ENCODE measurements at places on chromosomes 7 and 10.

- DNase-seq = no peak
Observed at GRCh38 chr10:71784679-71785272, 11.5 kb upstream of the VSIR start.

DNA sequence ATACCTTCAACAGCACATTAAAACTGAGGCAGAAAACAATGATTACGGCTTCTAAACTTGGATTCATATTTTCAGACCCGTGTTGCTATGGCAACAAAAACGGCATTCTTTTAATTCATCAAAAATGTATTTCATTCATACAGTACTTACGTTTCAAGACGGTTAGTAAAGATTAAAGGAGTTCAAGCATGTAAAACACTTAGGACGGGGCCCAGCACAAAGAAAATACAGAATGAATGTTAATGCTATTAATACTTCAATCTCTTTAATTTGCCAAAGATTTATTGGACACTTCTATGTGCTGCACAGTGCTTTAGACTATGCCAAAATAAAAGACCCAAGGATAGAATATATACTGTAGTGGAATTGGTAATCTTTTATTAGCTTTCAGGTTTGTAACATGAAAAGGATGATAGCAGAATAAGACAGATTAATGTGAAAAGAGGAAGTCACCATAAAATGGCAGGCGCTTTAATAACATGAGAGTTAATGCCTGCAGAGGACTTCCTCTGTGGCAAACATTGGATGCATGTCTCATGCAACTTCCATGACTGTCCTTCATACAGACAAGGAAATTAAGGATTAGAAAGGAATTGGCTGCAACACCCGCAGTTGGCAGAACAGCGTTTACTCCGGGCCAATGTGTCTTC is 201.6 kb upstream of the KLF6 start:
- DNase-seq = no peak

DNA sequence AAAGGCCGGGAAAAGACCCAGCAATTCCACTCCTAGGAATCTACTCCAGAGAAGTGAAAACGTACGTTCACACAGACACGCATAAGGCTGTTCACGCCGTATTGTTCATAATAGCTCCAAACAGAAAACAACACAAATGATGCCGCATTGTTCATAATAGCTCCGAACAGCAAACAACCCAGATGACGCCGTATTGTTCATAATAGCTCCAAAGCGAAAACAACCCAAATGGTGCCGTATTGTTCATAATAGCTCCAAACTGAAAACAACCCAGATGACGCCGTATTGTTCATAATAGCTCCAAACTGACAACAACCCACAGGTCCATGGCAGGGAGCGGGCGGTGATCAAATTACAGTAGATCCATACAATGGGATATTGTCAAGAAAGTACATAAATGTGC is 85.2 kb upstream of the DNAAF5 start:
- no peak for DNase-seq

DNA sequence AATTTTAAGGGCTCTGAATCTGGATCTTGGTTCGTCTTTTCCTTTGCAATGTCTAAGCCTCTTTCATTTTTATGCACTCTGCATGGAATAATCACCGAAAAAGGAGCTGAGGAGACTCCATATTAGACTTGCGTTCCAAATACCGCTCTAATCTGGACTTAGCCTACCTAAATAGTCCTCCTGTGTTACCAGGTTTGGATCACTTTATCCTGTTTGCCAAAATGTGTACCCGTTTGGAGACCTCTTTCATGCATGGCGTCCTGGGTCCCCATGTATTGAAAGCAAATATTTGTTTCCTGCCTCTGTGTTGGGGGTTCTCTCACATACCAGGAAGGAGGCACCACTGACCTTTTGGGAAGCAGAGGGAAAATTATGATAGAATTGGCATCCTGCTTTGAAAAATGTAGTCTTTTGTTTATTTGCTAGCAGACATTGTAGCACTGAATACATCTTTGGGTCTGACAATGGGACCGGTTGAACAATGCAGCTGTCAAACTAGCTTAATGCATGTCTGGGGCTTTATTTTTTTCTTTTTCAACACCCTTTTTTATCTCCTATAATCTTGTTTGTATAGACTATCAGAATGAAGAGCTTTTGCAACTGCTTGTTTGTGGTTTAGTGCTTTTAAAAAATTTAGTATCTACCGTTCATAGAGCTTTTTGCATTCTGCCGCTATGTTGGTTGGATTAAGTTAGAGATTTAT is 11.8 kb upstream of the CELF2 start:
- DNase-seq = no peak

- no peak for DNase-seq
Observed at GRCh38 chr7:94374721-94375566, 19.8 kb upstream of the COL1A2 start.

DNA sequence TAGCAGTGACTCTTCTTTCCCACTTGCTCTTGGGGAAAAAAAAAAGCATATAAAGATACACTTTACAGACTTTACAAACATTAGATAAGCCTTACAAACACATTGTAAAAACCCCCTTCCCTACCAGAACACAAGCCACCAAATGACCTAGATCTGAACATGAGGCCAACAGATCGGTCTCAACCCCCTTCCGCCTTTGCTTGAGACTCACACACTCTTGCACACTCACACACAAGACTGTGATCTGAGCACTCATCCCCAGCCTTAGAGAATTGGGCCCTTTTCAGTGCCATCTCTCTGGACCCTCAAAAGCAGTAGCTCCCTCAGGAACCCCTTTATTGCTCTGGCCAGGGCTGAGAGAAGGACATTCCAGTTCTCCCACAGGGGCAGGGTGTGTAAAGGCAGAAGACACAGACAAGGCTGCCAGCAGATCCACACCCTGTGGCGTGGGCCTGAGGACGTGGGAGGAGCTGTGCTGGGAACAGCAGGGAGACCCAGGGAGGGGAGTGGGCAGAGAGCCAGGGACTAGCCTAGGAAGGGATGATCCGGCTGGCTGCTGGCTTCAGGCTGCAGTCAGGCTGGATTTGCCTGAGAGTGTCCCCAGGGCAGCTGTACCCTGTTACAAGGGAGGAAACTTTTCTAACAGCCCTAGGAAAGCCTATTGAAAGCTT is 206.7 kb downstream of the KIAA1217 start:
- DNase-seq = no peak

DNA sequence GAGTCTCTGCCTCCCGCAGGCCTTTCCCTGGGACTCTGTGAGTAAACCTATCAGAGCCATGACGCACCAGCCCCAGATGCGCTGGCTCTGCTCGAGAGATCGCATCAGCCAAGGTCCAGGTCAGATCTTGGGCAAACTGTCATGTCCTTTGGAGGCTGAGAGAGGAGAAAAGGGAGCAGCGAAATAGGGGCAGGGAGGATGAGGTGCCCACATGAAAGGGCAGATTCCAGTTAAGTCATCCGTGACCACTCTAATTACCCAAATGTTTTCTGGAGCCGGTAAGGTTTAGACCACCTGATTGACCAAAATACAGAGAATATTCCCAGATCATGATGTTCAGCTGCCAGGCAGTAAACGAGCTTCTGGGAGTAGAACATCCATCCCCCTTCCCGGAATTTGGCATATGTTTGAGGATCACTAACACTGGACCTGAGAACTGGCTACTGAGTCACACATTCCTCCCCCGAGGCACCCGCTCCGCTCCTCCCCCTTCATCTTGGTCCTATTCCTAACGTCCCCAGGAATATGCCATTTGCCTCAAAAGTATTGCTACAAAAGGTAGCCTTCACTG is 88.0 kb downstream of the FGFR2 start:
- no peak for DNase-seq

DNA sequence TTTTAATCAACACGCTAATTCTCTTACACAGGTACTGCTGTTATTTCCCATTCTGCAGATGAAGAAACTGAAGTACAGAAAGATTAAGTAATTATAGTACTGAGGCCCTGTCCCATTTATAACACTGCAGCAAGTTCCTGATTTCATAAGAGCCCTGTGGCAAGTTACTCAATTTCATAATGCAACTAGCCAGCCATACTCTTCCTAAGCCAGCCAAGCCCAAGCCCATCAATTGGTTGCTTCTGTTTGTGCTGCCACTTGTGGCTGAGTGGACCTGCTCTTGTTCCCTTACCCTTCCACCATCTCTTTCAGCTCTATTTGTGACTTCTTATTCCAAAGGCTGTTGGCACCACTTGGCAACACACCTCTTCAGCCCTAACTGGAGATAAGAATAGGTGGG is 19.7 kb upstream of the PRPF18 start:
- no peak for DNase-seq

DNA sequence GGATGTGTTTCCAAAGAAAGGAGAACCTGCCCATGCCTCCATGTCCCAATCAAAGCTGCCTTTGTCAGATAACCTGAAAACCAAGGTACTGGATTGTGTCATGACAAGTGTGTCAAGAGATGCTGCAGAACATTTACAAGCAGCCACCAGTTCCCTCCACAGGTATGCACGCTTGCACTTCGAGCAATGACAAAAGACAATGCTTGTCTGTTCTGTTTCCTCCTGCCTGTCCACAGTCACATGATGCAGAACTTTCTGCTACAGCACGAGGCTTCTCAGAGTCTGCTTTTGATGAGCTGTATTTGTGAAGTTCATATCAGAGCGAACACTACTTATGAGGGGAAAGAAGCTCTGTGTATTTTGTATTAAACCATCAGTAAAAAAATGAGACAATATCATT is 209.9 kb downstream of the GFRA1 start:
- DNase-seq = no peak

GRCh38 chr10:80614576-80615416 is 77.1 kb downstream of the SH2D4B start:
- DNase-seq = no peak

- no peak for DNase-seq
Observed at GRCh38 chr7:35551321-35552081, 143.4 kb downstream of the HERPUD2 start.
